ENCODE measurements at places on chromosomes 4 and X.

DNA sequence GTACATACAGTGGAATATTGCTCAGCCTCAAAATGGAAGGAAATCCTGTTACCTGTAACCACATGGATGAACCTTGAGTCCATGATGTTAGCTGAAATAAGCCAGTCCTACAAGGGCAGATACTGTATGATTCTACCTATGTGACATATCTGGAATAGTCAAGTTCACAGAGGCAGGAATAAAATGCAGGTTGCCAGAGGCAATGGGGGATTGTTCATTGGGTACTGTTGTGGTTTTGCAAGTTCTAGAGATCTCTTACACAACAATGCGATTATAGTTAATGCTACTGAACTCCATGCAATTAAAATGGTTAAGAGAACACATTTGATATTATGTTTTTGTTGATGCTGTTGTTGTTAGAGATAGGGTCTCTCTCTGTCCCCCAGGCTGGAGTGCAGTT is 74.6 kb downstream of the SHROOM2 start:
- DNase-seq = no peak

- DNase-seq = no peak
Measured at GRCh38 chr4:16293210-16293838, 67.1 kb upstream of the TAPT1 start.

DNA sequence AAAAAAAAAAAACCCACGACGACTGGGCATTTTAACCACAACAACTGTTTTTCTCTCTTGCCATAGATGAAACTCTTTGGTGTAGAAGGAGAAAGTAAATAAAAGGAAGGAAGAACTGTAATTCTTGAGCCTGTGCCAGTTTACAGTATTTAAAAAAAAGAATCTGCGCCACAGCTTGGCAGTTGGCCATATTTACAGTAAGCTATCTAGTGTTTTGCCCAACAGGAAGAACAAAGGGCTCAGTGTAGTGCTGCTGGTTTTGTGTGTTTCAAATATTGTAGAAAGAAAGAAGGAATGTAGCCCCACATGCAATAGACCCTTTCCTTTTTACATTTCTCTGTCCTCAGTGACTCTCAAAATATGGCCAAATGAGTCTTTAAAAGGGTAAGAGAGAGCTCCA is 66.1 kb downstream of the NR3C2 start:
- DNase-seq = peak; percentile 22

DNA sequence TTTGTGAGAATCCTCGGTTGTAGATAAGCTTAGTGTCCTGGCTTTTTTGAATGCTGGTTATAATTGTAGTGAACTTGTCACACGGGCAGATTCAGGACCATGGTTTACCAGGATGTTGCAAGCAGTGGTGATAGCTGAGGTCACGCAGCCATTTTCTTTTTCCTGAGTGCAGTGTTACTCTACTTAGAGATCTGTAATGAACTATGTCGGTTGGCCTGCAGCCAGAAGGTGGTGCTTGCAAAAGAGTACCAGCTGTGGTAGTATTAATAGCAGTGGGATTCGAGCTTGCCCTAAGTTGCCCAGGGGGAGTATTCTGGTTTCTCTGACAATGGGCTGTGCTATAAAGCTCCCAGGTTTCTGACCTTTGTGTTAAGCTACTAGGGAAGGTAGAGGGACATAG is 368.9 kb downstream of the SLITRK2 start:
- DNase-seq = no peak

DNA sequence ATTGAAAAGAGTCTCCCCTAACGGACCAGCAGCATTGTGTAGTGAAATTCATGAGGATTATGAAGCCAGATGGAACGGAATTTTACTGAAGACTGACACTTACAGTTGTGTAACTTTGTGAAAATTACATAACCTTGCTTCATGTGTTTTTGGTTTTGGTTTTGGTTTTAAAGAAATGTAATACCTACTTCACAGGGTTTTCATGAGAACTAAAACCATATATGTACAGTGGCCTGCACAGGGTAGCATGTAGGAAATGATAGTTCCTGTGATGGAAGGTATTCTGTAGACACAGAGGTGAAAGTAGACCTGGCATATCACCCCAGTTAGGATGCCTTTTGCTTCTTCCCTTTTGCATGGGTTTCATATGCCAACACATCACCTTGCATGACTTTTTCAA is 247.0 kb downstream of the BANK1 start:
- no peak for DNase-seq

GRCh38 chr4:1081689-1082040 is 31.7 kb downstream of the RNF212 start:
- no peak for DNase-seq

GRCh38 chr4:24801136-24801855 is 5.9 kb downstream of the SOD3 start:
- DNase-seq = no peak

DNA sequence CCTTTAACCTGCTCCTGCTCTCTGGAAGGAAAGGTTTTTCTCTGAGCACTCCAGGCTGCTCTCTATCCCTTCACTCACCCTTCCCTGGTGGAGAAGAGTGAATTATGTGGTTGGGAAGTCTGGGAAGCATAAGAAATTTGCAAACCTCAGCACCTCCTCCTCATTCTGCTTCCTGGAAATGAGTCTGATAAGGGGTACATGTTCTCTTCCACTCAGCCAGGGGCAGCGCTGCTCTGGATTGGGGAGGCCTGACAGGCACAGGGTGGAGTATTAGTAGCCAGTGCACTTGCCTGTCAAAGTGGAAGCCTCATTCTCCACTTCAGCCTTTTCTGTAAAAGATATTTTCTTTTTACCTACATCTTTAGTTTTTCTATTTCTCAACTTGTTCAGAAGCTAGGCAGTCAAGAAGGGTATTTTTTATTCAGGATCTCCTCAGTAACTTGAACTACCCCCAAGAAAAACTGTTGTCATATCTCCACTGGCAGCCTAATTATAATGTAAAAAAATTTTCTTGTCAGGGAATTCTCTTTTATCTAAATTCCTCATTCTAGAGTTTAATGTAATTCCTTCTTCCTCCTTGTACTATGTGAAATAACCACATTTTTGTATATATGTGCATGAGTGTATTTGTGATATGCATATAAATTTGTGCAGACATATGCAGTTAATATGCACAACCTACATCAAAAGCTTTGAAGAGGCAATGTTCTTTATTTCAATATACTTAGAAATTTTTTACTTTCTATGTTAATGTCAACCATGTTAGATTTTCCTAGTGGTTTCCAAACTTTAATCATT is 15.3 kb downstream of the ADAMTS3 start:
- no peak for DNase-seq

- no peak for DNase-seq
Measured at GRCh38 chr4:169634975-169635374, 14.6 kb downstream of the CLCN3 start.

DNA sequence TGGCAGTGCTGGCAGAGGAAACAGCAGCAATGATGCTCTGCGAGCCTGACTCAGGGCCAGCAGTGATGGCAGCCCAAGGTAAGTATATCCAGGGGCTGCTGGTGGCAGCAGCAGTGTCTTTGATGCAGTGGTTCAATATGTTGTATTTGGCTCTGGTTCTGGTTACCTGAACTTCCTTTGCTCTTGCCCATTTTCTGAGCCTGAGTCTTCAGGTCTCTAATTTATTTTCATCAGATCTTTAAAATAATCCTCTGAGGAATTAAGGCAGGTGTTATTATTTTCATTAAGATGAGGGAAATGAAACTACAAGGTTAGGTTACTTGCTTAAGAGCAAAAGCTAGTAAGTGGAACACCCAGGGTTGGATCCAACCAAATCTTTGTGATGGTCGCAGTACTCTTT is 102.8 kb upstream of the BMP2K start:
- DNase-seq = no peak

GRCh38 chr4:8828869-8829268 is 42.8 kb downstream of the HMX1 start:
- DNase-seq = no peak

- DNase-seq = no peak
Measured at GRCh38 chr4:107265859-107266258, 229.7 kb upstream of the DKK2 start.

- no peak for DNase-seq
Measured at GRCh38 chrX:142005532-142005931, 101.8 kb downstream of the MAGEC1 start.

DNA sequence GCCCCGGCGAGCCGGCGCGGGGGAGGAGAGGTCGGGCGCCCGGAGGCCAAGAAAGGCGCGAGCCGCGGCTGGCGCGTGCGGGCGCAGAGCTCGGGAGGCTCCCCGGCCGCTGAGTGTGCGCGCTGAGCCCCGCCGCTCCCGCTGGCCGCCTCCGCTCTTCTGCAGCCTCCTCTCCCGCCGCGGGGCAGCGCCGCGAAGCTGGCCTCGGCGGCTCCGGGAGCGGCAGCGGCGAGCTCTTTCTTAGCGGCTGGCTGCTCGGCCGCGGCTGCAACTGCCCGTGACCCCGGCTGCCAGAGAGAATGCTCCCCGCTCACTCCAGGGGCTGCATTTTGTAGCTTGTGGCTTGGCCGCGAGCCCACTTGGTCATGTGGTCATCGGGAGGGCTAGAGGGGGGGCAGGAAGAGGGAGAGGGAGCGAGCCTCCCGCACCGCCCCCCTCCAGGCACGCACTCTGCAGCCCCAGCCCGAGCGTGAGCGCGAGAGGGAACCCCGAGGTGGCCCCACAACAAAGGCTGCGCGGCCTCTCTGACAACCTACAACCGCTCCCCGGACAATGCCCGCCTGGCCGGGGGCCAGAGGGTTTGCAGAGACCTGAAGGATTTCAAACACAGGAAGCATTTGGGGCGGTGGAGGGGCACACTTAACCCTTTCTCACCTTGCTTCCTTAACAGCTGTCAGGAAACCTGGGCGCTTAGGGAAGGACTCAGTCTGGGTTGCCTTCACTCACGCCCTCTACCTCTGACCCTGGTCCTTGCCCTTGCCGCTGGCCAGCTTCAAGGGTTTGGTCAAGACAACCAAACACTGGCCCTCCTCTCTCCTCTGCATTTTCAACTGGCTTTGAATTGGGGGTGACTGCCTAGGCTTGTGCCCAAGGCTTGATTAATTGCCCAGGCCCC is at the start of gene APLN:
Gene APLN (minus strand): TSS at position 305 of the 895 bp plus-strand sequence. CDS start 326 bp downstream, outside the sequence.
- no peak for DNase-seq

DNA sequence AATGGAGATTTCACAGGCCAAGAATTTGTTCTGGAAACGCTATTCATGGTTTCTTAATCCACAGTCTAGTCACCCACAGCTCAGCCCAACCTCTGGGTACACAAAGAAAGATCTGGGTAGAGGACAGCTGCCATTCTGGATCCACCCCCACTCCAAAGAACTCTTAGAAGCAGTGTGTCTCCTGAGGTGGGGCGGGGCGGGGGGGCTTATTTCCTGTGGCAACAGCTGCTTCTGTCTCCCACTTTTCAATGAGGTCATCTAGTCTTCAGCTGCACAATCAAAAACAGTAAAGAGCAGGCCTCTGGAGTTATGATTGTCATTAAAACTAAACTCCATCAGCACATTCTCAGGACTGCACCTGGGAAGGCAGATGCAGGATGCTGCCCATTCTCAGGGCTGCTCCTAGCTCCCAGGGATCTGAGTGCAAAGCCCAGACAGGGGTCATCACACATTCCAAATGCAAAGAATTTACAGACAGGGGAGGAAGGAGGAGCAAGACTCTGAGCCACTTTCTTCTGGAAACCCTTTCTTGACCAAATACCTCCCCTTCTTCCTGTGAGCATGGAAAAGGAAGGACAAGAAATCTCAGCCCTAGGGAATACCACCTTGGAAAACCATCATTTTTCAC is 207.3 kb downstream of the HS6ST2 start:
- DNase-seq = no peak

DNA sequence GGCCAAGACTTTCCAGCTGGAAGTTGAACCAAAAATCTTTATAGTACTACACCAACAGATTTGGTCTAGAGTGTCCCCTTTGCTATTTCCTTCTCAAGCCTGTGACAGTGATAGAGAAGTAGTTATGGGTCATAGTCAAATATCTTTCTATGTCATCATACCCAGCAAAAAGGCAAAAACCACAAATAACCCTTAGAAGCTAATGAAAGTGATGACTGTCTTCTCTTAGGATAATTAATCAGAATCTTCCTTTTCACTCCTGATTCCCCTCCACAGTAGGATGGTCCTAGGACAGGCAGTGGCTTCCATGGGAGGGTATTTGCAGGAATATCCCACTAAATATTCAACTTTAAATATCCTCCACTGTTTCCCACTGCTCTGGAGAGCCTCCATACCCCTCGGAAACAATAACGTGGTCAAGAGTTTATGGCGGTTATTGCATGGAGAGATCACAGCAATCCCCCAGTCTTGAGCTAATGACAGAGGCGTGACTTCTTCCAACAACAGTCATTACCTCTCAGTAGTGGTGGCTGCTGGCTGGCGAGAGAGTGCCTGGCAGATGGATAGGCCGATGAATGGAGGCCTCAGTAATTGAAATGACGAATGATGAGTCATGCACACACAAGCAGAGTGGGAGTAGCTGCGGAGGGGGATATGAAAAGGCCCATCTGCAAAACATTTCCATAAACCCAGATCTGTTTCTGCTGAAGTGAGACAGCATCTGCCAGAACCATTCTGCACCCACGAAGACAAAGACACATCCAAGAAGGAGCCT is 154.9 kb downstream of the STK32B start:
- no peak for DNase-seq

DNA sequence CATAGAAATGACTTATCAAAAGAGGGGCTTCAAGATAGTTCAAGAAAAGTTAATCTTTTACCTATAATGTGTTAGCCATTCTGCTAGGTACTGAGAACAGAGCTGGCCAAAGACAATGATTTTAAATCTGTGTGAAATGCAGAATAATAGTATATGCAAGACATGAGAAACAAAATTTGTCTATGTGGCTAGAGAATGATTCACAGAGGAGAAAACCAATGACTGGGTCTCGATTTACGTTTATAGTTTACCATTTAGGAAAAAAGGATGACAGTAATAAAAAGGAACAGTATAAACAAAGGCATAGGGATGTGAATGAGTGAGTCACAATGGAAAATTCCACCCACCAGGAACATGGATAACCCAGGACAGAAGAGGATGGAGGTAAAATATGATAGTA is 31.9 kb downstream of the NPFFR2 start:
- no peak for DNase-seq

GRCh38 chr4:135244696-135245095 is 1043.1 kb upstream of the PABPC4L start:
- DNase-seq = no peak

DNA sequence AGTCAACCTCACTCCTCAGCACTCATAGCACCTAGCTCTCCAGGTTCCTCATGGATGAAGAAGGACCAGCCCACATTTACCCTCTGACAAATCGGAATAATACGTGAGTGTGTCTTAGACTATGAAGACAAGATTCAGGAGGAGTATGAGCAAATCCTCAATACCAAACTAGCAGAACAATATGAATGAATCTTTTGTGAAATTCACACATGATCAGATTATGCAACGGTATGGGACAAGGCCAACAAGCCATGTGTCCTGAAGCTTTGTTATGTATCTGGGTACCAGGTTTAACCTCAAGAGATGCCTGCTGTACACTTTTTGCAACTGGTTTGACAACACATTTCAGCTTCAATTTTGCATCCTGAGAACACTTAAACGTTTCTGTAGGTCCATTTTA is 300.1 kb downstream of the OPHN1 start:
- no peak for DNase-seq

GRCh38 chrX:49268702-49269009 is 937 bp upstream of the PPP1R3F start:
- DNase-seq = no peak

- DNase-seq = no peak
Measured at GRCh38 chrX:40960041-40960440, 125.2 kb upstream of the USP9X start.

Data from forelimb muscle (tissue), 1 donor.